ENCODE measurements at places on chromosomes 3 and 15.

DNA sequence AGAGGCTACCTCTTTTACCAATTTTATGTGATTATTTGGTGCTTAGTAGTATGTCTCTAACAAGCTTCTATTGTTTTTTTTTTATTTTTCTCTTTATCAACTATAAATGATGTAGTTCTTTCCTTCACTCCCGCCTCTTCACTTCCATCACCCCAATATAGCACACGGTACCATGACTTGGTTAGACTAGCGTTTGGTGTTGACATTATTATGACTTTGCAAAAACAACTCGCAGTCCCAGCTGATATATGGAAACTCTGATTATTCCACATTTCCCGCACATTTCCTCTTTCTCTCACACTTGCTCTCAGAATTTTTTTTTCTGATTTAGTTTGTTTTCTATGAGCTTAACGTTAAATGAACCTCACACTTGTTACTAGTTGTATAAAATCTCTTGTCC lies 162.2 kb downstream of the GREM1 start:
- no peak for DNase-seq

DNA sequence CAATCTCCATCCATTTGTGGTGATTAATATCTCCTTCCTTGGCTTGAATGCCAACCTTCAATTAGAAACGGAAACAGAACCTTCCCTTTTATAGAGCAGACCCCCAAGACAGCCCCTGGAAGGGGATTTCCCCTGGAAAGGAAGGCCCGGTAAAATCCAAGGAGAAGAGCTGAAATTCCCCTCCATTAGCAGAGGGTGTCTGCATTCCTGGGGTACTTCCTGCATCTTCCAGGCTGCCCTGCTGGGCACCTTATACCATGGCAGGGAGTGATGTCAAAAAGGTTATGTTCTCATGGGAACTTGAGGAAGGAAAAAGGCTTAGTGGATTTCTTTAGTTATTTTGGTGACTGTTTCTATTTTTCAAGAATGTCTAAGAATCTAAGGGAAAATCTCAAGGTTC lies 116.7 kb upstream of the NEO1 start:
- no peak for DNase-seq

DNA sequence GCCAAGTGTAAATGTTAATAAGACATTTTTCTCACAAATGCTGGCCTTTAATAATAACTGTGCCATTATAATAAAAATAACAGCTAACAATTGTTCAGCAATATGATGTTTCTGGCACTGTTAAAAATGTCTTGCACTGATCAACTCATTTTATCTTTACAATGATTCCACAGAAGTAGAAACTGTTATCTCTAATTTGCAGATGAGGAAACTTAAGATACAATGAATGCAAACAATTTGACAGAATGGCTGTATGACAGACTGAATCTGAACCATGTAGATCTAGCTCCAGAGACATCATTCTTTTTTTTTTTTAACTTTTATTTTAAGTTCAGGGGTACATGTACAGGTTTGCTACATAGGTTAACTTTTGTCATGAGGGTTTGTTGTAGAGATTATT lies 755.0 kb downstream of the TBL1XR1 start:
- no peak for DNase-seq

- no peak for DNase-seq
Observed at GRCh38 chr15:50066202-50066601, 52.8 kb downstream of the ATP8B4 start.

- no peak for DNase-seq
Observed at GRCh38 chr3:127899766-127900165, 15.3 kb upstream of the KBTBD12 start.

- no peak for DNase-seq
Observed at GRCh38 chr3:160049565-160049964, 60.9 kb downstream of the IL12A start.

GRCh38 chr3:24145481-24145880 lies 200.4 kb downstream of the NR1D2 start:
- no peak for DNase-seq

DNA sequence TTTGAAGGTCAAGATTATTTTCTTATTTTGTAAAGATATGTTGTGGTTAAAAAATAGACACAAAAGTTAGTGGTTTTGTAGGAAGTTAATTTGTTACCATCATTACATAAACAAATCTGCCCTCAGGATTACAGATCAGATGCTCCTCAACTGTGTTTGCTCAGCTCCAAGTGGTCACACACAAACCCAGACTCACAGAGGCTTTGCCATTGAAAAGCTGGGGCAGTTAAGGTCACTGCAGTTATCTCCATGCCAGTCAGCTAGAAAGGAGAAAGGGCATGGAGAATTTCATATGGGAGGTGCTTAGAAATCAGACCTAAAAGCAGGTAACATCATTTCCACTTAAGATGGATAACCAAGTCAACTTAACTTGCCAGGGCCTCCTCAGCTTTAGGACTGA lies 825.7 kb upstream of the GBE1 start:
- no peak for DNase-seq

GRCh38 chr3:153573481-153573880 lies 411.5 kb downstream of the RAP2B start:
- DNase-seq: no peak

DNA sequence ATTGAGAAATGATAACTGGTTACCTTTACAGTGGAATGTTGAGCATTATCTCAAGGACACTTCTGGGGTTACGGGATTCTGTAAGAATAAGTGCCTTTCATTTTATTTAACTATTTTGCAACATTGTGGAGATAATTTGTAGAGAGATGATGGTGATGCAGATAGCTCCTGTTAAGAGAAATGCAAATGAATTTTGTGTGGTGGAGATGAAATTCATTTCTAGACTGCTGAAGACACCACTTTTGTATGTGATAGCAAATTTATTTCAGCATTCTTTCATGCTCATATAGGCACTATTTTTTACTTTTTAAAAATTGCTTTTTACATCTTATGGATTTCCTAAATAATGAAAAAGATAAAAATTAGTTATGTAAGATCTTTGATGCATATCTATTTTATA lies 463.3 kb upstream of the CBLB start:
- DNase-seq: no peak

- peak; percentile 78 for DNase-seq
Observed at GRCh38 chr15:40843885-40844695, at the start of gene SPINT1. TSS of gene SPINT1 (plus strand) at chr15:40844048. CDS start at chr15:40844555, 507 bp downstream.

DNA sequence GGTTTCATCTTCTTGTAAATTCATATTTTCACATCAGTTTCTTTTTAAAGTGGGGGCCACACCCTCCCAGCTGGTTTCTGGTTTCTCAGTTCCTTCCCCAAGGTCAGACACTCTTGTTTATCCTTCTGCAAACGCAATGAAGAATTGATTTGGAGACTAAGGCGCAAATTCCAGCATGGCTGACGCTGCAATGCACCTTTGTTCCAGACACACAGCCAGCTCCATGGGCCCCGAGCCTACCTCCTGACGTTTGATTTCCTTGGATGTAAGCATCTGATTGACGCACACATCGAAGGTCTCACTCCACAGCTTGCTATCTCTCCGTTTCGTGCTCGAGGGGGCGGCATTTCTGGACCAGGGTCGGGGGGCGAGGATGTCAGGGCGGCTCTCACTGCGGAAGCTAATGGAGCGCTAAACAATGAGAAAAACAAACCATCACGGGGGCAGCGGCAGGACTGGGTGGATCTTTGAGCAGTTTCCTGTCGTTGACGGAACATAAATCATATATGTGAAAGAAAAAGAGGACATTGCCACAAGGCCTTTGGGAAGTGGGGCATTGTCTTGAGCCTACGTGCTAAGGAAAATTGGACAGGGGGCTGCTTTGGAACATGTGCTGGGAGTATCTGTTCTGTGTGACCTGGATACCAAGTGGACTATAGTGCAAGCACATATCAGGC lies 46.9 kb downstream of the ARHGEF3 start:
- no peak for DNase-seq

DNA sequence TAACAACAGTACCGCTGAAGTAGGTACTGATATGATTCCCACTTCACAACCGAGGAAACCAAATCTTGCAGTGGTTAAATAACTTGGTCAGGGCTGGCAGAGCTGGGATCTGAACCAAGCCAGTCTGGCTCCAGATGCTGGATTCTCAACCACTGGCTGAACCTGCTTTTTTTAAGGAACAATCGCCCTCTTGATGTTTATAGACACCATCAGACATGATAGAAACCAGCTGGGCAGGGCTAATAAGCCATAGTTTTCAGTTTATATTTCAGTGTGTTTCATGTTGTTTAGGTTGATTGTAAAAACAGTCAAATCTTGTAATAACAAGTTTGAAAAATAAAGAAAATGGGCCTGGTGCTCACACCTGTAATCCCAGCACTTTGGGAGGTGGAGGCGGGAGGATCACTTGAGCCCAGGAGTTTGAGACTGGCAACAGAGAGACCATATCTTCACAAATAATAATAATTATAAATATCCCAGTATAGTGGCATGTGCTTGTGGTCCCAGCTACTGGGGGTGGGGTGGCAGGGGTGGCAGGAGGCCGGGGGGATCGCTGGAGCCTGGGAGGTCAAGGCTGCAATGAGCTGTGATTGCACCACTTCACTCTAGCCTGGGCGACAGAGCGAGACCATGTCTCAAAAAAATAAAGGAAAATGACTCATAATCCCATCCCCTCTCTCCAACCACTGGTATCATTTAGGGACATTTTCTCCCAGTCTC lies 36.7 kb downstream of the XYLB start:
- DNase-seq: no peak

DNA sequence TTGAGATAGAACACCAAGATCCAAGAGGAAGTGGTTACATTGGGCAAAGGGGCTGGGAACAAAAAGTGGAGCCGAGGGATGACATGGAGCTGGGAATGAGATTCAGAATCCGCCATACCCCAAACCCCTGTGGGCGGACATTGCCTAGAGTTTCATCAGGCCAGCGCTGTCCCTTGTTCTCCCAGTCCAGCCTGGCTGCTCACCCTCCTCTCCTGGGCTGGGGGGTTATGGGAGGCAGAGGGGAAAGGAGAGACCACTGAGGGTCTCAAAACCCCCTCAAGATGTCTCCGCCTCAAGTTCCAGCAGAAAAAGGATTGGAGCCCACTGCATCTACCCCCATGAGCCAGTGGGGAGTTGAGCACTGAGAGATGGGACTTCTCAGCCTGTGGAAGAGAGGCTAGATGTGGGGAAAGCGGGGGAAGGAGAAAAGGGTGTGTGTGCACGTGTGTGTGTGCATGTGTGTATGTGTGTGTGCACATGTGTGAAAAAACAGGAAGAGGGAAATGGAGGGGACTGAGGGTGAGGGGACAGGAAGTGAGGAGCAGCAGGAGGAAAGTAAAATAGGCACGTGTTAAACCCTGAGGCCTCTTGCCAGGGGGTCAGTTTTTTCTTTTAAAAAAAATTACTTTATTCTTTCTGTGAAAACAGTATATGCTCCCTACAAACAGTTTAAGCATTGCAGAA lies 14.3 kb downstream of the GRM2 start:
- DNase-seq: no peak

DNA sequence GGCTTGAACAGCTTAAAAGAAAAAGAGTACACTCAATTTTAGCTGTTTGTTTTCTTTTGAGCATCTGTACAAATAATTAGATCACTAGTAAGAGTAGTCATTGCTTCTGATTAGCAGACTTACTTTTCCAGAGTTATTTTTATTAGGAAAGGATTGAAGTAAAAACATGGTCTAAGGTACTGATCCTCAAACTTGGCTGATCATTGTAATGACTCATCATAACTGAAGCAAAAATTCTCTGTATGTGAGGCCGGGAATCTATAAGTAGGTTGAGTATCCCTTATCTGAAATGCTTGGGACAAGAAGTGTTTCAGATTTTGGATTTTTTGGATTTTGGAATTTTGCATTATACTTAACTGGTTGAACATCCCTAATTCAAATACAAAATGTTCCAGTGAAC lies 12.4 kb downstream of the NMD3 start:
- DNase-seq: no peak

- DNase-seq: no peak
Observed at GRCh38 chr15:25541228-25541627, 102.4 kb upstream of the UBE3A start.

- peak; percentile 2 for DNase-seq
Observed at GRCh38 chr3:2303566-2303965, 204.9 kb downstream of the CNTN4 start.

DNA sequence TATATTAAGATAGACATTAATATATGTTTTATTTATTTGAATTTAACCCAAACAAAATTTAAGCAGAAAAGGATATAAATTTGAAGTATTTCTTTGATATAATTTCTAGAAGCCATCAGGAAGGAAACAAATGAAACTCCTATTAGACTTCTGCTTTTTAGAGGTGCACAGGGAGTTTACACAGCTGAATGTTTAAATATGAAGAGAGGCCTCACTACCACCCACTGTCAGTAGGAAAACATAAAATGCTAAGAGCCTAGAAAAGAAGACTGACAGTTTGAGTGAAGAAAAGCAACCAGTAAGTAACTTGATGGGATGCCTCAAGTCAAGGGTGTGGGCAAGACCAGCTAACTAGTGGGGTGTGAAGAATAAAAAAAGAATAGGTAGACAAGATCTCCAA lies 19.7 kb downstream of the PLSCR2 start:
- DNase-seq: no peak

DNA sequence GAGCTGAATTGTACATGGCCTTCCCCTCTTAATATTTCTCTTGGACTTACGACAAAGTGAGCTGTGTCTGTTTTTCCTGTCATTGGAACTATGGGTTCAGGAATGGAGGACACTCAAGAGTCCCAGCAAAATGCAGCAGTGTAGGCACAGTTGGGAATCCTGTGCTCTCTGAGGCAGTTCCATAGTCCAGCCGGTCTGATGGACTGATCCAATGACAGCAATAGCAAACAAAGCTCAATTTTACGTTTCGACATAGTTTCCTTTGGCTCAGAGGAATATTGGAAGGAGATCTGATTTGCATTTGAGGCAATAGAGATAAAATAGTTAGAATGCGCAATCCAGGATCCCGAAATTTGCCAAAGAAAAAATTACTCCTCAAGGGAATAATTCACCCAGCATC lies 276.9 kb upstream of the CNTN3 start:
- no peak for DNase-seq

All from iPS-NIHi11 (cell line).